ENCODE measurements at places on chromosomes 7 and 10.
A peak's percentile ranks its signal among the peaks of the same experiment; 100 is the strongest.

- DNase-seq: peak; percentile 15
These were observed 166.0 kb upstream of the SP4 start for GRCh38 chr7:21261627-21262594.

DNA sequence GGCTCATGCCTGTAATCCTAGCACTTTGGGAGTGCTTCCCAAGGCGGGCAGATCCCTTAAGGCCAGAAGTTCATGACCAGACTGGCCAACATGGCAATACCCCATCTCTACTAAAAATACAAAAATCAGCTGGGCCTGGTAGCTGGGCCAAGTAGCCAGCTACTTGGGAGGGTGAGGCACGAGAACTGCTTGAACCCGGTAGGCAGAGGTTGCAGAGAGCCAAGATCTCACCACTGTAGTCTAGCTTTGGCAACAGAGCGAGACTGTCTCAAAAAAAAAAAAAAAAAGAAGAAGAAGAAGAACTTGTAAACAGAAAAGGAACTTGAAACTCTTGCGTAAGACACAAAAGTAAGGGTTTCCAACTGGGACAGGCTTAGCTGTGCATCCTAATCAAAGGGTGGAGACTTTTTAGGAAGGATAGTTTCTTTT, 5.6 kb upstream of the IFIT2 start:
- no peak for DNase-seq

DNA sequence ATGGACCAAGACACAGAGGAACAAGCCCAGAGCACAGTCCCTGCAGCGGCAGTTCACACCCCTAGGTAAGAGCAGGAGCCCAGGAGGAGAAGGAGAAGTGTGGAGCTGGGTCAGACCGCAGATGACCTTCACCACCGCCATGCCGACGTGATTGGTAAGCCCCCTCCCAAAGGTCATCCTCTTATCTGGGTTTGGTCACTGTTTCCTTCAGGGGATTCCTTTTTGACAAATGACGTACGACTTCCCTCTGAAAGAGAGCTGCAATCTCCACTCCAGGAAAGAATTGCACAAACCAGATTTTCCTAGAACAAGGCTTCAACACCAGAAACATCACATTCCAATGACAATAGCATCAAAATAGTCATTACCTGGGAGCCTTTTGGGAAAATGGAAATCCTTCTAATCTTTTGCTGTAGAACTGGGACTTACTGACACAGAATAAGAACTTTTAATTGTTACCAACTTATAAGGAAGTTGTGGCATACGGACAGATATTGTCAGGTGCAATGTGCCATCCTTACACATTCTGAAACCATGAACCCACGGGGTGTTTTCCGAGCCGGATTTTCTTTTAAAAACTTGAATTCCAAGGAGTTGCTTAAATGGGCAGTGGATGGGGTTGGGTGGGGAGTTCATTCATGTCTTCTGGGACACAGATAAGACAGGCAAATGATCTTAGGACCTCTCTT, 20.8 kb upstream of the ADAM12 start:
- DNase-seq: no peak

- DNase-seq: no peak
These were observed 51.2 kb upstream of the ANAPC16 start for GRCh38 chr10:72164617-72165016.

DNA sequence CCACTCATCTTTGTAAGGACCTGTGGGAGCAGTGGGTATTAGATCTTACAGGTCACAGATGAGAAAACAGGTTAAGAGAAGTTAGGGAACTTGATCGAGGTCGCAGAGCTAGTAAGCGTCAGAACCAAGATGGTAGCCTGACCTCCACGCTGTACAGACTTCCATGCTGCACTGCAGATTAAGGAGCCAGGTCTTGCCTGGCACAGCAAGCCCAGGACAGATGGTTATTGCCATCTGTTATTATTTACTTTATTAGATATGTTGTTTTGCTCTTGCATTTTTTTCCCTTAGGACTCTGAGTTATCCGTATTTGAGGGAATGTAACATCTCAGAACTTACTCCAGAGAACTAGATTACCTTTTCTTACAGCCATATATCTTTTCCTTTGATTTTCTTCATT, 147.2 kb downstream of the NSUN6 start:
- DNase-seq: no peak

All from activated T-helper 1 cell treated with Interleukin-2 at 50 U/mL for 16 hours (primary cell).